ENCODE measurements at places on chromosomes 1 and 21.

- peak; percentile 77 for DNase-seq
These were observed 706 bp downstream of the RNF19B start for GRCh38 chr1:32963746-32964460.

- DNase-seq = no peak
These were observed 5.7 kb upstream of the AKT3 start for GRCh38 chr1:243855616-243856318.

GRCh38 chr21:29287383-29287782 lies 11.3 kb upstream of the BACH1 start:
- peak; percentile 22 for DNase-seq

DNA sequence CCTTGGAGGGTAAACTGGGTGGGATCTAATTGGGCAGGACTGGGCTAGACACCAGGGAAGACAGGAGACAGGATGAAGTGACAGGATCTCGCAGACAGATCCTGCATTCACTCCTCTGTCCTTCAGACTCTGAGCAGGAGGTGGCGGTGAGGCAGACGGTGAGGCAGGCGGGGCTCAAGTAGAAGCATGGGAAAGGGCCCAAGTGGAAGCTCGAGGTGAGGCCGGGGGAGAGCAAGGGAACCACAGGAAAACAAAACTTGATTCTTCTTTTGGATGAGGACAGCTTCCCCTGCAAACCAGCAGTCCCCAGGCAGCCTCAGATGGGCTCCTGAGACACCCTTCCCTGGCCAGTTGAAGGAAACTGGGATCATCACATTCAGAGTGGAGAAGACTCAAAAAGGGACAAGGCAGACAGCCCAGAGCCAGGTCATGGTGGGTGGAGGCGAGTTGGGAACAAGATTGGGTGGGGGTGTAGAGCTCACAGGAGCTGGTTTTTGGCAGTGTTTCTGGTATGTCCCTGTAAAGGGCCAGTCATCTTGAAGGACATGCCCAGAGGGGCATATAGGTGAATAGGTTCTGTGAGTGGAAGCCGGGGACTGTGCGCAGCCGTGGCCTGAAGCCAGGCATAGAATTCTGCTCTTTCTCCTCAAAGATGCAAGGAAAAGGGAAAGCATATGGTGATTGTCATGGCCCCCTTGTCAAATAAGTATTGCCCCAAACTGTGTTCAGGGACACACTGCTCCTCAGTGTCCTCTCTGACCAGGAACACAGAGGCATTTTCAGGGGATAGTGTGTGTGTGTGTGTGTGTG lies 18.0 kb downstream of the INKA2 start:
- DNase-seq = no peak

GRCh38 chr1:26748351-26748750 lies 39.4 kb upstream of the PIGV start:
- no peak for DNase-seq

DNA sequence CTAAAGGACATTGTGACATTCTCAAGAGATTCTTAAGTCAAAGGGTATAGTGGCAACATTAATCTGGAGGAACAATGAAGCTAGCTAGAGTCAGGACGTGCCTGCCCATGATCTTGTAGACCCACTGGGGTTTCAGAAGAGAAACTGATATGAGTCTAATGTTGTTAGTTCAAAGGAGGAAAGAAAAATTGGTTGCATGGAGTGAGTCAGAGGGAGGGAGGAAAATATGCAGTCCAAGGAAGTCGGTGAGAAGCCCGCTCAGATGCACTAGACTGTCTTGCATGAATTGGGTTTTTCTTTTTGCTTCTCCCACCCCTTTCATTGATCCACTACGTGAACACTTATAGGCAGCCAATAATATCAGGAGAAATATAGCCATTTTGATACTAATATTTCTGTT lies 53.8 kb upstream of the SYT14 start:
- no peak for DNase-seq

DNA sequence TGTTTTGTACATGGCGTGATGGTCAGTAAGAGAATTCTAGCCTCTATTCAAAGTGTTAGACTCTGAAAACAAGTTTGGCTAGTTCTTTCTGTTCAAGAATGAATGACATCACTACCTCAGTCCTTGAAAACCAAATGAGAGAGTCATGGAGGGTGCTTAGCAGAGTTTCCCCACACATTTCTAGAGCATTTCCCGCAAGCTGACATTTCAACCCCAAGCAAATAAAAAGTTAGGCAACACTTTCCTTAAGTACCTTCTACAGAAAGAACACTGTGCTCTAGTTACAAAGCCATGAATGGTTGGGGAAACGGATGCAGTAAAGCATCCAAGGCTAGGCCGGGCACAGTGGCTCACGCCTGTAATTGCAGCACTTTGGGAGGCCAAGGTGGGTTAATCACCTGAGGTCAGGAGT lies 47.9 kb upstream of the SLC44A3 start:
- DNase-seq = no peak

GRCh38 chr1:54464477-54465146 lies 58.4 kb upstream of the SSBP3 start:
- DNase-seq = no peak

- DNase-seq = no peak
These were observed 9.0 kb downstream of the FAM20B start for GRCh38 chr1:179034720-179035119.

- DNase-seq = no peak
These were observed 55.8 kb downstream of the TRIM33 start for GRCh38 chr1:114455102-114455785.

DNA sequence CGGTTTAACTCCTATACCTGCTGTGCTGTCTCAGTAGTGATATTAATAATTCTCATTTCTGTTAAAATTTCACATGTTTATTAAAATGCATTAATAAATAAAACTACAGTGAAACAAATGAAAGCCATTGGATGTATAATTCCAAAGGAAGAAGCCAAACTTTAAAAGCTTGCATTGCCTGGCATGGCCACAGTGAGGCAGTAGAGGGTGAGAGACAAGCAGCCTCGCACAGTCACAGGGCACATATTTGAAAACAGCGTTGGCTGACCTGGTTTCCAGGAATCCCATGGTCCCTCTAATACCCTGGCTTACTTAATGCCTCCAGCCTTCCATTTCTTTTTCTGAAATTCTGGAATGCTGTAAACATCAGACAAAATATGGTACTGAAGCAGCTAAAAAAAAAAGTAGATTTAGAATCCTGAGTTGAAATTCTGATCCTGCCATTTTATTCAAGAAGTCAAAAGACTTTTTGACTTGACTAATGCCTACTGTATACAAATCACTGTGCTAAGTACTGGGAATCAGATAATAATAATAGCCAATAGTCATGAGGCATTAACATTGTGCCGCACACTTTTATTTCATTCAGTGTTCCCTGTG lies 6.7 kb upstream of the RNASEL start:
- peak; percentile 70 for DNase-seq

GRCh38 chr21:39610703-39611102 lies 2.0 kb upstream of the B3GALT5 start:
- DNase-seq = no peak

DNA sequence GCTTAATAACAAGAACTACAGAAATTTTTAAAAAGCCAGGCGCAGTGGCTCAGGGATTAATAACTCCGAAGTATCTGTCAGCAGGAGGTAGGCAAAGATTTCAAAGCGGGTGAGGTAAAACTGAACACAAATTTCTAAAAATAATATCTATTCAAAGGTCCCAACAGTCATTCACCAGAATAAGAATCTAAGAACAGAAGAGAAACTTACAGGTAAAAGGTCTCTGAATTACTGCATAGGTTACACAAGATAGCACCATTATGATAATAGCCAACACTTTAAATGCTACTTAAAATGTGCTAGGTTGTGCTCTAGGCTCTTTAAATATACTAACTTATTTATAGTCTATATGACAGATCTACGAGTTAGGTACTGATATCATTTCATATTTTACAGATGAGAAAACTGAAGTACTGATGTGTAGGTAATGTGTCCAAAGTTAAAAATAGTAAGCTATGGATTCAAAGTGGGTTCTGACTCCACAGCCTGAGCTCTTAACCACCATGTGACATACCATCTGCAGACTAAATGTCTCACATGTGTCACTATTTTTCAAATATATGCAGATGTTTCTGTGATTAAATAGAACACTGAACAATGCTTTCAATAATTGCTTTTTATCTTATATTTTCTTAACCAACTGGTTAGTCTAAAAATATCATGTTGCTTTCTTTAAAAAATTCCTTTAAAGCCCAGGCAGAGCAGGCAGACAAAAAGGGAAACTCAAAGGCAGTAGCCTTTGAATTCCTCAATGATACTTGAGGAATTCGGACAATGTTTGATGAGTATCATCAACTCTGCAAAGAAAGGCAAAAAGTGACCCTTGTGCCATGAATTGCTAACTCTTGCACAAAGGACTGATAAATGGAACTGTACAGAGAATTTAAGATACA lies 80.5 kb upstream of the TTC39A start:
- peak; percentile 11 for DNase-seq

GRCh38 chr1:184838504-184838951 lies 83.9 kb upstream of the EDEM3 start:
- DNase-seq = peak; percentile 91

DNA sequence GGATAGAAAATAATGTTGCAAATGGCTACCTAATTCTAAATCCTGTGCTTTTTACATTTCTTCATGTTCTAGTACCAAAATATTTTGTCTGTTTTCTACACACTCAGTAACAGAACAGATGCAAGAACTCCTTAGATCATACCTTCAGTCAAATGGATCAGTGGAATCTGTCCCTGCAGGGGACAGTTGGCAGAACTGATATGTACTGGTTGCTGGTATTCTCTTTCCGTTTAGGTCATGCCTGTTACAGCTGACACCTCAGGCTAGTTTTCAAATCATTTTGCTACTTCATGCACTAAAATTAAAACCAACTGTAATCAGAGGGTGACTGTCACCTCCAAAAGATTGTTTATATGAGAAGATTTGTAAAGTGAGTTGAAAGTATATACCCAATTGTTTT lies 109.2 kb downstream of the TNNI3K start:
- DNase-seq = no peak

- DNase-seq = peak; percentile 85
These were observed 24.8 kb upstream of the RNF19B start for GRCh38 chr1:32989160-32990050.

- DNase-seq = no peak
These were observed 27.9 kb downstream of the ARHGEF16 start for GRCh38 chr1:3482378-3482849.

DNA sequence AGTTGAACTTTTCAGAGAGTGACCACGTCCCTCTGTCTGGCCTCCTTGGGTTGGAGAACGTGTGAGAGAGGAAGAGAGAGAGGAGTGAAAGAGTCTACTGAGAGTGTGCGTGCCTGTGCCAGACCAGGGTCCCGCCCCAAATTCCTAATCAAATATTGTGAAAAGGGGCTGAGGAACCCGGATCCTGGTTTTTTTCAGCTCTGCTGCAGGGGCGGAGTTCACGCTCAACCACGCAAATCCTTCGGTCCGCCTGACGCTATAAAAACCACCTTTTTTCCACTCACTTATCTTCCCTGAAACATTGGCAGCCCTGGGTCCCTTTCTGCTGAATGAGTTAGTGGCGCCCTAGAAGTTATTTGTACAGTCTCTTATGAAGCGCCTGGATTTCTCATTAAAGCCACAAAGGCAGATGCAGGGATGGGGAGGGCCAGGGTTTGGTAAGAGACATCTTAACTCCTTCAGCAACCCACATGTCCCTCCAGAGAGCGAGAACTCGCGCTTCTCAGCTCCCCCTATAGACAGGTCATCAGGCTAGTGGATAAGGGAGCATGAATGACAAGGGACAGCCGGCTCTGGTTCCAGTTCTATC lies at the start of gene FMOD:
Gene FMOD (minus strand): TSS at position 86 of the 589 bp plus-strand sequence. CDS start 2,852 bp downstream, outside the sequence.
- peak; percentile 81 for DNase-seq

GRCh38 chr1:230194525-230194924 lies 127.5 kb downstream of the GALNT2 start:
- no peak for DNase-seq

DNA sequence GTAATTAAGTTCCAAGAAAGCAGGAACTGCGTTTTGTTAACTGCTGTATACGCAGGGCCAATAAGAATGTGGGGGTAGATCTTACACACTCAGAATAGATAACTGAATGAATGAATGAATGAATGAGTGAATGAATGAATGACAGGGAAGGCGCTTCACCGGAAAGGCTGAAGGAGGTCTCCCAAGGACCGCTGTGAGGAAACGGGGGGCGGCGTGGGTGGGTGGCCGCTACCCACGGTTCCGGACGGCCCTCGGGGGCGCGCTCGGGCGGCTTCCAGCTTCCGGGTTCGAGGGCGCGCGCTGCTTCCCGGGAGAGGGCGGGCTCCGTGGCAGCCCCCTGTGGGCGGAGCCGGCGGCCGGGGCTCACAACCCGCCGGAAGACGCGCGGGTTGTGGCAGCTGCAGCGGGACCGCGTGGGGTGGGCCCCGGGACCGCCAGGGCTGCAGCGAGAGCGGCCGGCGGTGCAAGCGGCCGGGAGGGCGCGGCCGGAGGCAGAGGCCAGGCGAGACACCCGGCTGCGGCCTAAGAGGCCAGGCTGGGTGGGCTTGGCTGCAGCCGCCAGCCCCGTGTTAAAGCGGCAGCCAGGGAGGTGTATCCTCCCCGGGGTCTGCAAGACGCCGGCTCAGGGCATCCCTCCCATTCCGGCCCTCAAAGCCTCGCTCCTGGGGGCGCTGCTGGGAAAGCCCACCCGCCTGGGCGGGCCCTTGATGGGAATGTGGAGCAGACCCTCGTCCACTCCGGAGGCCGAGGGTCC lies at the start of gene ZFP69:
Gene ZFP69 (plus strand): TSS at position 367 of the 754 bp plus-strand sequence. CDS start 2,072 bp downstream, outside the sequence.
- peak; percentile 94 for DNase-seq

GRCh38 chr21:37484535-37485474 lies 118.2 kb downstream of the DYRK1A start:
- DNase-seq = no peak

- DNase-seq = no peak
These were observed 42.0 kb downstream of the UBIAD1 start for GRCh38 chr1:11314959-11315358.

- no peak for DNase-seq
These were observed 50.4 kb downstream of the CTTNBP2NL start for GRCh38 chr1:112446411-112446810.

GRCh38 chr1:17293681-17294425 lies 14.1 kb upstream of the PADI4 start:
- DNase-seq = no peak

DNA sequence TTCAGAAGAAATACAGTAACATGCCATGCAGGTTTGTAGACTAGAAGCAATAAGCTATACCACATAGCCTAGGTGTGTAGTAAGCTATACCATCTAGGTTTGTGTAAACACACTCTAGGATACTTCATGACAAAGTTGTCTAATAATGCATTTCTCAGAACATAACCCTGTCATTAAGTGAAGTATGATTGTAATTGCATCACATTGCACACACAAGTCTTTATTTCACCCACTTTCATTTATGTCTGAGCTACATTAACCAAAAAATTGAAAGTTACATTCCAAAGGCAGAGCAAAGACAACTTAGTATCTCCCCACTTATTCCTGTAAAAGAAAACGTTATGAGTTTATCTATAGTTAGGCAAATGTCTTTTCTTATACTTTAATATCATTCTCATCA lies 64.5 kb upstream of the ATF3 start:
- no peak for DNase-seq

DNA sequence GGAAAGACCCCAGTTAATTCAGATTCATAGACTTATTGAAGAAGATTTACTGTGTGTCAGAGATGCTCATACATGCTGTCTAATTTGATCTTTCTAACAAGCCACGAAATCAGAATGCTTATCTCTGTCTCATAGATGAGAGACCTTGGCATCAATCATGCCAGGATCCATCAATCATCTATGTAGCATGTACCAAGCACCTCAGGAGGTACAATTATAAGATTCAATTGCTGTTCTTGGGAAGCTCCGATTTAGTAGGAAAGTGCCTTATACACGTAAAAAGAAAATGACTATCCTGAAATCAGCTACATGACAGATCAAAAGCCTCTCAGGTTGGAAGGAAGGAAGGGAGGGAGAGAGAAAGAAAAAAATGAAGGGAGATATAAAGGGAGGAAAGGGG lies 18.5 kb upstream of the VTCN1 start:
- no peak for DNase-seq

- DNase-seq = no peak
These were observed 94.1 kb downstream of the ABCA4 start for GRCh38 chr1:94026619-94027380.

Data from GM03348 (cell line).